Esophagus squamous epithelium (tissue), 5 donors: ENCODE measurements at places on chromosomes 2 and 18. TPM values are rescaled to one million over a fixed set of nuclear protein-coding genes. Genes with fewer than 3 reads are reported as not detected.

The SEMA4C gene
- total RNA-seq, result 9.1 TPM

The TIMM21 gene
- total RNA-seq, result 53.6 TPM

The GORASP2 gene
- 62.7 TPM for total RNA-seq

The IL18R1 gene
- 1.3 TPM for total RNA-seq

The IL1RL2 gene
- total RNA-seq, result 6.7 TPM

The HRH4 gene
- total RNA-seq, result not detected

The XPO1 gene
- 102 TPM for total RNA-seq

The TEX44 gene
- not detected for total RNA-seq

The FASTKD1 gene
- total RNA-seq, result 15.8 TPM

The TBR1 gene
- total RNA-seq, result under 0.01 TPM

The TXNDC2 gene
- 0.09 TPM for total RNA-seq

The SPC25 gene
- total RNA-seq, result 11.7 TPM

The TLX2 gene
- total RNA-seq, result not detected
